NCI-H1048 (cell line): ENCODE measurements at places on chromosomes 7 and 10.

GRCh38 chr7:67489881-67490280 lies 493.2 kb downstream of the TYW1 start:
- no peak for DNase-seq

DNA sequence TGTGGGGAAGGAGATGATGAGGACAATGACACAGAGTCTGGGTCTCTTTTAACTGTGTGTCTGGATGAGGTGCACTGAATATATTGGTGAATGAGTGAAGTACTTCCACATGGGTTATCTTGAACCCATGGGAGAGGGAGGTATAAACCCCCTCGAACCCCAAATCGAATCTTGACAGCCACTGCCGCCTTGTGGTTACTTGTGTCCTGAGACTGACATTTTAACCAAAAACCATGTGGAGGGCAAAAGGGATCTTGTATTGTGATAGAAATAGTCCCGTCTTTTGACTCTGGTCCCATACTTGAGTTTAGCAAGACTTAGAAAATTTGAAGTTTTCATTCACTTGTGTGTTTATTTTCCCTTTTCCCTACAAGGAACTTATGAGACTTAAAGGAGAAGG lies 283.3 kb downstream of the PHTF2 start:
- no peak for DNase-seq

DNA sequence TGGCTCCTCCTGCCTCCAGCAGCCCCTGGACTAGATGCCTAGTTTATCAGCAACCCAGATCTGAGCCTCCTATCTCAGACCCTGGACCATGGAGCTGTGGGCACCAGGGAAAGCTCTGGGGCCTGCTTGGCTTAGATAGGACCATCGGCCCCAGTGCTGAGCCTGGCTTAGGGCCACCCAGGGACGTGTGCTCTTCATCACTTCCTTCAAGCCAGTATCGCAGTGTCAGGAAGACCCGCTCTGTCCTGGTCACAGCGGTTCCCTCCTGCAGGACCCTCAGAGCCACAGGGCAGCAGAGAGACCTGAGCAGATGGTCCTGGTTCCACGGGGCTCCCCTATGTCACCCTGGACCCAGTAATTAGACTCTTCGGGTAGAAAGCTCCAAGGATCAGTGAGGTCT lies 105.7 kb upstream of the FAM20C start:
- no peak for DNase-seq

DNA sequence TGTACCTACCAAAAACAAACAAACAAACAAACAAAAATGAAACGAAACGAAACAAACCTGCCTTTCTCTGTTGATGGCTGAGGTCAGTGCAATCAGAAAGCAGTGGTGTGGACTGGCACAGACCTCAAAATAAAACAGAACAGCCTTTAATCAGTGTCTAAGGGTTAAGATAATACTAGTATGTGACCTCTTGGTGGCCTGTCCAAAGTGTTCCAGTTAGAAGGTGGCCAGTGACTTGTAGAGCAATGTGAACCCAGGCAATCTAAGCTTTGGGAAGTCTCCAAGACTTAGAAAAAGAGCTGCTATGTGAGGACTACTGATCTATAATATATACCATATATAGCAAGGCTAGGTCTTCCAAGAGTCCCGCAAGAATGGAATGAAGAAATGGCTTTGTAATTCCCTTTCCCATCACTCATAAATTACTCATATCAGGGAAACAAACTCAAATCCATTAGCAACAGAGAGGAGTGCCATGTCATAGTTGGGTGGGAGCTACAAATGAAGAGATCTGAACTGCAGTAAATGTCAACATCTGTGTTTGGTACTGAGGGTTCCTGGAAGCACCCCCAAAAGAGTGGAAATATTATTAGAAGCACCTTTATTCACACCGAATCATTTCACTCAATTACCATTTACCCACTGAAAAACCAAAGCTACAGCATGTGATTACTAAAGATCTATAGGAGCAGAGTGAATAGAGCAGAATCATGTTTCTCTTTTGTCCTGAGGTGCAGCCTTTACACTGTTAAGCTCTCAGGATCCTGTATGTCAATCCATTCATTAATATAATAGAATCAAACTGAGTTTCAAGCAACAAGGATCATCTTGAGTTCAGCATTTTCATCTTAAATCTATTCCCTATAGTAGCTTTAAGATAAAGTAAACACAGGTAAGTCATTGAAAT lies 28.0 kb downstream of the ABLIM1 start:
- DNase-seq = no peak

- no peak for DNase-seq
These were observed 675.2 kb upstream of the GALNT17 start for GRCh38 chr7:70456719-70457118.

GRCh38 chr7:112495810-112496462 lies 15.1 kb downstream of the LSMEM1 start:
- no peak for DNase-seq
